ENCODE measurements at places on chromosomes 3 and 15.

GRCh38 chr3:71930056-71930991 lies 145.4 kb upstream of the PROK2 start:
- no peak for DNase-seq

DNA sequence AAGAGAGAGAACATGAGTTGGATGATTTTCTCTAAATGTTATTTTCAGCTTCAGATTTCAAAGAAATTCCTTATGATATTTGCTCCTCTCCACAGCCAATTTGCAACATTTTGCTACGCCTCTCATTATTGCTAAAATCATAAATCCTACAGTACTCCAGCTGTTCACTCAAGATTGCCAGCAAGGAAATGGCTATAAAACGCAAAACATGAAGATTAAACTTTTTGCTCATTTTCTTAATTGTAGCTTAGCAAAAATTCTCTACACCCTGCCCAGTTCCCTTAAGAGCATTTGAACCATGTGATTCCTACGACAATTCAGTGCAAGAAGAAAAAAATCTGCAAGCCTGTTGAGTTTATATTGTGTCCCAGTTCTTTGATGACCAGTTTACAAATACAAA lies 6.8 kb downstream of the CHRNA3 start:
- DNase-seq, result no peak

GRCh38 chr3:181009225-181009624 lies 19.7 kb upstream of the DNAJC19 start:
- DNase-seq, result no peak

GRCh38 chr3:165549665-165550064 lies 287.6 kb downstream of the BCHE start:
- no peak for DNase-seq

DNA sequence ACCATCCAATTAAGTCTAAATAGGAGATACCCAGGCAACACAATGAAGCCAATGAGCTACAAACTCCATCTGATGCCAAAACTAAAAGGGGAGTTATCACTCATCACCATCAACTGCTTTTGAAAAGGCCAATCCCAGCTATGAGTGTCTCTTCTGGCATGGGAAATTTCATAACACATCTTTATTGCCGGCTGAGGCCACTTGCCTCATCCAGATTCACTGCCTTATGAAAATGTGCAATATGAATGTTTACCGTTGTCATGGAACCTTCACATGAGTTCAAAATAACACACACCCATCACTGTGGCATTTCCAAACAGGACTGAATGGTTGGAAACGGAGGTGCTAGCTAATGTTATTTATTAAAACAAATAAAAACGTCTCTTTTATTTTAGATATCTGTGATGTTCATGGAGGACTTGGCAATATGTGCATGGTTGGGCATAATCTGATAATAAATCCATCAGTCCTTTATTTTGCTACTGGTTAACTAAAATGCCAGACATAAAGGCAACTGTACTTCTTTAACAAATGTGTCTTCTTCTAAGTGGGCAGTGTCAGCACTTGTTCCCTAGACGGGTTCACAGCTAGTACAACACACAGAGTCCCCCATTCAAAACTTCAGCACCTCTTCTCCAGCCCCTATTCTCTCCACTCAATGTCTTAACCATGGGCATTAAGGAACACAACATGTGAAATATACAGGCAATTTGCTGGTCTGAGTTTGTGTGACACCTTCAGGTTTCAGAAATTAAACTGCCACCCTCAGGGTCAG lies 143.9 kb downstream of the MAGI1 start:
- no peak for DNase-seq

DNA sequence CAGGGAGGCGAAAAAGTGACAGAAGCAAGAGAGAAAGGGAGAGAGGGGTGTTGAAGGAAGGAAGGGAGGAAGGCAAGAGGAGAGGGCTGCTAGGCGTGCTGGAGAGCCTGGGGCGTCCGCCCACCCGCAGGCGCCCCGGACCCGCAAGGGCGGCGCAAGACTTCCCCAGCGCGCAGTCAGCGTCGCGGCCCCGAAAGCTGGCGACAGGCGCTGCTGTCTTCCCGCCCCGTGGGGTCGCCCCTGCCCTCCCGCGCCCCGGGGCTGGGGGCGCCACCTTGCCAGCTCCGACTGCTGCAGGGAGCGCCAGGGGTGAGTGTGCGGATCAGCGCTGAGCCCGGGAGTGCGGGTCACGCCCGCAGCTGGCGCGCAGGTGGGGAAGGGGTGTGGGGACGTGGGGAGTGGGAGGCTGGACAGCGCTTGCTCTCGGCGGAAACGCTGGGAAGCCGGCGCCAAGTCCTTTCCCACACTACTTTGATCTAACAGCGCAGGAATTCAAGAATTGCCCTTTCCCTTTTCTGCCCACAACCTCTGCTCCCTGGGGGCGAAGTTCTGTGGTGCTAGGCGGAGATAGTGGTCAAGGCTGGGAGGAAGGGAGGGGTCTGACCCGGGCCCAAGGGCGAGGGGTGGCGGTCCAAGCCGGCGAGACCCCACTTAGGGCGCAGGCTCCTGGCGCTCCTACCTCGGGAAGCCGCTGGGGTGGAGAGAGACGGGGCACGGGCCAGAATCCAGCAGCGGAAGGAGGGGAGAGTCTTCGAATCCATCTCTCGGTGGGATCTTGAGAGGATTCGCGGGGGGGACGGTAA lies 266.1 kb downstream of the CGGBP1 start:
- no peak for DNase-seq

GRCh38 chr3:158460926-158461325 lies 110.1 kb upstream of the MLF1 start:
- DNase-seq, result no peak

DNA sequence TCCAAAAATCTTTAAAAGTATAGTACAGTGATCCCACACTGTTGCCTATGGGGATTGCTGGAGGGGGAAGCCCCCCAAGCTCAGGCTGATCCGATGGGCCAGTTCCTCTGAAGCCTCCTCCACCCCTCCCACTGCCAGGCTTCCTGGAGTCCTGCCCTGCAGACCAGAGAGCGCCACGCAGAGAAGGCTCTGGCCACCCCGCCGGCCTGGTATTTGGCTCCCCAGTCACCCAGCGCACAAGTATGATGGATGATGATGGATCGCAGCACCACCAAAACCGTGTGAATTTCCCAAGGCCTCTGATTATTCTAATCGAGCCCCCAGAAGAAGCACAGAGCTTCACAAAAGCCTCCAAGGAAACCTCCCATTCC lies 259.0 kb downstream of the MECOM start:
- DNase-seq, result no peak

- DNase-seq, result no peak
Measured at GRCh38 chr3:112984485-112984884, 6.3 kb upstream of the GTPBP8 start.

- no peak for DNase-seq
Measured at GRCh38 chr3:46334741-46335478, 19.0 kb upstream of the CCR2 start.

- no peak for DNase-seq
Measured at GRCh38 chr3:130374908-130375307, 29.4 kb downstream of the COL6A5 start.

DNA sequence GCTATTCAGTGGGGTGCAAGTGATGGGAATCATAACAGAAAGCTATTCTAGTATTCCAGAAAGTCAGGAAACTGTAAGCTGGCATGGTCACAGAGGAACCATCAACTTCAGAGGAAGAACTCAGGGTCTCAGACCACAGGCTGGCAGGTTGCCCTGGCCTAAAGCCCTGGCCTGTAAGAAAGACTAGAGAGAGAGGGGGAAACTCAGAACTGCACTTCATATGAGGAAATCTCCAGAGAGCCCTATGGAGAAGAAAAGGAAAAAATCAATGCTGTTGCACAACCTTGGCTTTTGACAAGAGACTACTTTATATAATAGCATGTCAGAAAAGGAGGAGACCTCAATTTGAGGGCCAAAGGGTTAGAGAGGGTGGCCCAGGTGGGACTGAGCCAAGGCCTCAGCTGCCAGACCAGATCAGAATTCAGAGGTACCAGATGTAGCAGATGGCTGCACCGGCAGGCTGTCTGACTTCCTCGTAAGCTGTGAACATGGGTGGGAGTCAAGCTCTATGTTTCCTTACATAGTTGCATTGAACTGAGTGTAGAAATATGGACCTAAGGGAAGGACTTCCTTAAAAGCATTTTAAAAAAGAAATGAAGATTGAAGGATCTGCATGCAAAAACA lies 333.8 kb downstream of the PDCD6IP start:
- DNase-seq, result no peak

All from hypothalamus (tissue), 51 donors.